Natural killer cell (primary cell): ENCODE measurements at places on chromosomes 13 and 19.
A peak's percentile ranks its signal among the peaks of the same experiment; 100 is the strongest.

GRCh38 chr13:30744056-30744680 is 8.8 kb downstream of the ALOX5AP start:
- DNase-seq: peak; percentile 94

- DNase-seq: no peak
Observed at GRCh38 chr19:6047741-6048251, 62.5 kb downstream of the RFX2 start.

GRCh38 chr19:28065026-28065425 is 1147.9 kb downstream of the UQCRFS1 start:
- DNase-seq: no peak

- DNase-seq: no peak
Observed at GRCh38 chr19:45994456-45994997, 740 bp upstream of the CCDC61 start.

GRCh38 chr13:93227878-93228642 is 1.5 kb downstream of the GPC6 start:
- DNase-seq: no peak

GRCh38 chr13:76756451-76756850 is 129.8 kb downstream of the KCTD12 start:
- no peak for DNase-seq
